Lung (tissue), 17 donors: ENCODE measurements at places on chromosomes 4 and X. TPM values are rescaled to one million over a fixed set of nuclear protein-coding genes. Genes with fewer than 3 reads are reported as not detected.

The SHISA3 gene
- total RNA-seq = 13.5 TPM

The POU4F2 gene
- not detected for total RNA-seq

The ALB gene
- total RNA-seq = 8.3 TPM

The NUDT11 gene
- total RNA-seq = 3.6 TPM

The PAGE2B gene
- not detected for total RNA-seq

The DIPK2B gene
- total RNA-seq = 15.9 TPM

The ETDA gene
- not detected for total RNA-seq

The PPP1R2C gene
- total RNA-seq = not detected

The NPFFR2 gene
- not detected for total RNA-seq

The MUC7 gene
- total RNA-seq = not detected

The NEUROG2 gene
- not detected for total RNA-seq

GRCh38 chrX:148555101-148555500, 54.7 kb downstream of the AFF2 start:
- DNase-seq = no peak

DNA sequence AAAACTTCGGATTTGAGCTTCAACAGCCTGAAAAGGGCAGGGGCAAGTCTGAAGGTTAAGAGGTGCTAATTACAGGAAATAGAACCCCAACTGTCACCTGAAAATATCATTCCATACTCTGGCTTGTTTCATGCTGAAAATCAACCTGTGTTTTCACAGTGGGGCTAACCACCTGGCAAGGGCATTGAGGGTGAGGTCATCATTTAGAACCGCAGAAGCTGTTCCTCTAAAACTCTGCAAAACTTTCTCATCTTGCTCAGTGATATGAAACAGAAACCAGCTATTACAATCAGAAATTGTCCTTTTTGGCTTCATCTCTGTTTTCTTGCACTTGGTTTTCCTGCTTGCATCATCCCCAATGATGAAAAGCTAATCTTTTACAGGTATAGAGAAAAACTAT, 247.6 kb downstream of the DCLK2 start:
- no peak for DNase-seq

DNA sequence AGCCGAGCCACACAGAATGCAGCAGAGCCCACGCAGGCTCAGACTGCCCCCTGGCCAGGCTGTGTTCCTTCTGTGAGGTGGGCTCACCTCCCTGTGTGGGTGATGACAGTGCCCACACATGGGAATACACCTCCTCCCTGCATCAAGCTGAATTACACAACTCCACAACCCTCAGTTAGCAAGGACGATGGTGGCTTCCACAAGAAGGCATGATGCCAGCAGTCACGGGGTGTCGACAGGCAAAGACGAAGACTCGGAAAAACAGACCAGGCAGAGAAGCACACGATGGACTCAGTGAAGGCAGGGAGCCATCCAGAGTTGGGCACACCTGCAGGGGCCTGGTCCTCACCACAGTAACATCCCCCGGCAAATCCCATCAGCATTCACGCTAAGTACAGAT, 12.1 kb downstream of the LETM1 start:
- no peak for DNase-seq

- DNase-seq = no peak
Observed at GRCh38 chr4:101174679-101175345, 172.5 kb downstream of the PPP3CA start.

DNA sequence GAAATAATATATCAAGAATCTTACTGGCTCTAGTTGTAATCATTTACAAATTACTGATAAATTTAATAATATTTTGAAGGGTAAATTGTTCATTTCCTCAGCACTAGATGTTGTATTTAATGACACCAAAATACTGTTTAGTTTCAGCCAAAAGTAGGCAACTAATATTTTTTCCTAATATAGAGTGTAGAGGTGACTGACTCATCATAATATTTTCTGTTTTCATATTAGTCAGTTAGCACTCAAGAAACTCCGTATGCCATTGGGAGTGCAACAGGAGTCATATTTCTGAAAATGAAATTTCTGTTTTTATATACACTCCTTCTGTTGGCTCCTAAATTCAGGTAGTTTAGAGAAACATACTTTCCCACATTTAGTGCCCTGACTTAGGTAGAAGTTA, 36.6 kb upstream of the PTPN13 start:
- no peak for DNase-seq

DNA sequence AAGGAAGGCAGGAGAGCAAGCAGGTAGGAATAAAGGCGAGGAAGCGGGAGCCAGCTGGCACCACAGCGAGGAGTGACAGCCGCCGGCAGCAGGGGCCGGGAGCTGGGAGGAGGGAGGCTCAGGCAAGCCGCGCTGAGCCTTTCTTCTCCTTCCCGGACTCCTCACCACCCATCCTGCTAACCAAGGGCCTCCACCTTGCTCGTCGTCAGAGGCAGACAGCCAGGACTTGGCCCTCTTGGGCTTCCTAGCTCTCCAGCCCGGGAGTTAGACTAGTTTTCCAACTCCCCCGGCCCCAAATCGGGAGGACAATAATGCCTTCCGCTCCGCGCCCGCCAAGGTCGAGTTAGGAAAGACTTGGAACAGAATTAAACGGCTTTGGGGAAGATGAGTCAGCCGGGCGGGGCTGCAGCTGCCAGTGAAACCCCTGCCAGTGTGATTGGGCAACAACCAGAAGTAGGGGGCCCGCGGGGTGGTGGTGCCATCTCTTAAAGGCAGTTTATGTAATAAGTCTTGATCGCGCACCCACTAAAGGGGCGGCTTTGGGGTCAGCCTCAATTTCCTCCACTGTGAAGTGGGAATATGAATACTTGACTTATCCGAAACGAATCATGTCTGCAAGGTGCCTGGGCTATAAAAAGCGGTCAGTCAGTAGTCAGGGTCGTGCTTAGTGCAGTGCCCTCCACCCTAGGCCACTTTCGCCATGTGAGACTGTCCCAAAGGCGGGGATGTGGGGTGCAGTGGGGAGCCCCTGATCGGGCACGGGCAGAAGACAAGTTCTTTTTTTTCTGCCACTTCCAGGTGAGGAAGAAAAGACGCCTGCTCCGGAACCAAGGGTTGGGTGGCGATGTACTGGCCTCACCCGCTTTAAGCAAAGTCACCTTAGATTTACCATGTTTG, 6.7 kb upstream of the HSD17B10 start:
- peak; percentile 37 for DNase-seq

DNA sequence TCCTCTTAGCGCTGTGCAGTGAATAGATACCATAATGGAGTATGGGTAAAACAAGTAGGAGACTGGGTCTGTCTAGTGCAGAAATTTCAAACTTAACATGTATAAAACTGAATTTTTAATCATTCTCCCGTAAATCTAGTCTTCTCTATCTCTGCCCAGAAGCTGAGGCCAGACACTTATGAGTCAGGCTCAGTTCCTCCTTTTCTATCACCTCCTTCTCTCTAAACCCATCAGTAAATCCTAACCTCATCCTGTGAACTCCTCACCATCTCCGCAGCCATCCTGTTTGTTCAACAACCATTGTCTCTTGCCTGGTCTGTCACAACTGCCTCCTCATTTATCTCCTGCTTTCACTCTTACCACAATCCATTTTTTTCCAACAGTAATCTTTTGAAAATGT, 19.8 kb upstream of the SGMS2 start:
- DNase-seq = no peak

- DNase-seq = no peak
Observed at GRCh38 chrX:39445336-39445735, 644.1 kb downstream of the MID1IP1 start.

DNA sequence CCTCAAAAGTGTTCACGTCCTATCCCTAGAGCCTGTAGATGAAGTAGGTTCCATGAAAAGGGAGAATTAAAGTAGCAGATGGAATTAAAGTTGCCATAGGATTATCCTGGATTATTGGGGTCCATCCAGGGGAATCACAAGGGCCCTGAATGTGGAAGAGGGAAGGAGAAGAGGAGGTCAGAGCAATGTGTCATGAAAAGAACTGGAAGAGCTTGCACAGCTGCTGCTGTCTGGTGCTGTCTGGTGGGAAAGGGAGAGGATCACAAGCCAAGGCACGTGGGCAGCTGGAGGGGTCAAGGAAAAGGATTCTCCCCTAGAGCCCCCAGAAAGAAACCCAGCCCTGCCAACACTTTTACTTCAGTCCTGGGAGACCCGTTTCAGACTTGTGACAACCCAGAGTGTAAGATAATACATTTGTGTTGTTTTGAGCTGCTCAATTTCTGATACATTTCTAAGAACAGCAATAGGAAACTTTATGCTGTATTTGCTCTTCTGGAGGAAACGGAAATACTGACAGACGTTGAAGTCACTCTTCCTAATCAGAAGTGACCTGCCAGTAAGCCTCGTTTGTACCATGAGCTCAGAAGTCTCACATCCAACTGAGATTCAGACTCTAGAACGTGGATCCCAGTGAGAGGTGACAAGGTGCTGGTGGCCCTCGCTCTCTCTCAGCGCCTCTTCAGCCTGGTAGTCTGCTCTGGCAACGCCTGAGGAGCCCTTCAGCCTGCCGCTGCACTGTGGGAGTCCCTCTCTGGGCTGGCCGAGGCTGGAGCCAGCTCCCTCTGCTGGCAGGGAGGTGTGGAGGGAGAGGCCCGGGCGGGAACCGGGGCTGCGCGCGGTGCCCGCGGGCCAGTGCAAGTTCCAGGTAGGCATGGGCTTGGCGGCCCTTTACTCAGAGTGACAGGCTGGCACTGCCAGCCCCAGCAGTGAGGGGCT, 34.7 kb upstream of the ENPP6 start:
- no peak for DNase-seq

DNA sequence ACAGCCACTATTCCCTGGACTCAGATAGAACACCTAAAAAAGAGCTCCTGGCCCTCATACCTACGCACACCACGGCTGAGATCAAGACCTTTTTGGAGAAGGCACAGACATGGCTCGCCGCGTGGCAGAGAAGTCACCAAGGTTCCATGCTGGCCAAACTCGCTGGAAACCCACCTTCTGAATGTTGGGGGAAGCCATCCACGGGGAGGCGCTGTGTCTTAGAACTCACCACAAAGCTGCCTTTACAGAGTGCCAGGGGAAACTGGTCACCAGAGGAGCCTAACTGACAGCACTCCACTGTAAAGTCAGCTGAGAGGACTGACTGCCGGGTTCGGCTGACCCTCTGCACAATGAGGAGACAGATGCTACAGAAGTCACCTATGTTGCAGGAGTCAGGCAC, 97.9 kb downstream of the NEUROG2 start:
- DNase-seq = no peak

DNA sequence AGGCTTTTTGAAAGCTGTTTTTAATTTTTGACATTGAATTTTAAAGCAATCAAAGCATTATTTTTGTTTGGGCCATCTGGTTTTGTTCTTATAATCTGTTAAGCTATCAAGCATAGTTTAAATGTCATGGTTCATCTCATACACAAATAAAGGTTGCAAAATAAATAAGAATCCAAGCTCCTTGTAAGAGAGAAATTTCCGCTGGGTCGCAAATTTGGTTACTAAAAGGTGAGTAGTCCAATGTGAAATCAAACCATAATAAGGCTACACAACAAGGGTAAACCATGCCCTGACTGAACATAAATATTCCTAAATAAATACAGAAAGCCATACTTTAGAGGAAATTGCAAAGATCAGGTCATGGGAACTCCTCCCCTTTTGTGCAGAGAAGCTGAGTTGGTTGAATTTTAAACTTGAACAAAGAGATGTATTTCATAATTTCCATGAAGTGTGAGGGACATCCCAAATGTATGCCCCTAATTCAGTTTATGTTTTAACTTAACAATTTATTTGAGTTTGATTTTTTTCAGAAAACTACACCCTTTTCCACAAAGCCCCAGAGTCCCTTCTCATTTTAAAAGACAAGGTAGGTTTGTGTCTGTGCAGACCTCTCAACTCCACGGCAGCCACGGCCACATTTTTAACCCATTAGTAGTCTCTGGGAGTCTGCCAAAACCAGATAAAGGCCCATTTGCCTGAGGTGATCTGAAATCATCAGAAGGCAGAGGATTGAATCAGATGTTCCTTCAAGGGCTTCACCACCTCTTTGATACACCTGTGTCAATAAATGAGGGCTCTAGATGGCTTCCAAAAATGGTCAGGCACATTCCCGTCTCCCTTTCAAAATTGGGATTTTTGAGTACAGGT, 85.2 kb downstream of the PLAC1 start:
- DNase-seq = no peak

GRCh38 chr4:138960175-138960710, 55.3 kb upstream of the NOCT start:
- DNase-seq = no peak

DNA sequence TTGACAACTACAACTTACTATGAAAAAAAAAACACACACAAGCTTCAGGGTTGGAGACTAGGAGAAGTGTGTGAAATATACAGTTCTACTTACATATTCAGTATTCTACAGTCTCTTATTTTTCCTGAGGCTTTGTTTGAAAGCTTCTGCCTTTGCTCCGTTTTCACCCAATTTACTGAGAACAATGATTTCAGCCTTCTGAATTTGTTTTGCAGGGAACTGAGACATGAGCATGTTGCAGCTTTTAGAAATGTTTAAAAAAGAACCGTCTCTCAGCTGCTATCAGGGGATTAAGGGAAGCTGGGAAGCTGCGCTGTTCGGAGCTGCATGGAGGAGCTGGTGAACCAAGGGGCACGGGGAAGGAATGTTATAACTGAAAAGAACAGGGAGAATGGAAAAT, 85.7 kb downstream of the QDPR start:
- DNase-seq = peak; percentile 56

GRCh38 chr4:5638976-5639375, 69.4 kb downstream of the EVC2 start:
- no peak for DNase-seq

GRCh38 chr4:153916273-153916755, 127.4 kb upstream of the SFRP2 start:
- DNase-seq = no peak

- DNase-seq = peak; percentile 46
Observed at GRCh38 chr4:3225936-3226335, 23.0 kb upstream of the MSANTD1 start.

DNA sequence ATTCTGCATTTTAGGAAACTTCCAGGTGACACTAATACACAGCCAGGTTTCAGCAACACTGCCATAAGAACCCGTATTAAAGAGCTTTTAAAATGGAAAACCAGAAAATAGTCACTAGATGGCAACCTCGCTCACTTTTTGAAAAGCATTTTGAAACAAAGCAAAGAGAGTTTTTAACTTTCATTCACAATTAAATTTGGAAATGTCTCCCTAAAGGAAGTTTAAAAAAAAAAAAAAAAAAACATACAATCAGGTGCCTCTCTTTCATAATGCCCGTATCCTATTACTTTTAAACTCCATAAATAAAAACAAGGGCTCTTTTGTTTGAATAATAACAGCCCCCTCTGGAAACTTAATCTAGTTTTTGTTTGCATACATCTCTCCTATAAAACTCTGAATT, 20.3 kb downstream of the MEPE start:
- no peak for DNase-seq

- no peak for DNase-seq
Observed at GRCh38 chr4:171794528-171794927, 18.7 kb upstream of the GALNTL6 start.

DNA sequence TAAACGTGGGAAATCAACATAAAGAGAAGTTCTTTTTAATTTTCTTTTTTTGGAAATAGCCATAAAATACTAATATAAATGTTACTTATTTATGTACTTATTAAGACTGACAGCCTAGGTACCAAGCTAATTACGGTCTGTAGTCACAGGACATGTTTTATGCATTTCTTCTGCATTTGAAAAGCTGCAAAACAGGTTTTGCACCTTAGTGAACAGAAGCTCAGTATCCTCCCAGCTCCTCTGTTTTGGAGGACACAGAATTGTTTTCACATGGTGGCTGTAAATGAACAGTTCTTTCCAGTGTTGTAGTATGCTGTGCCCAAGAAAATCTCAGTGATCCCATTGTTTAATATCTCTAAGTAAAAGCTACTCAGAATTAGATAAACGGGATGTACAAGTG, 1788.0 kb upstream of the TENM3 start:
- no peak for DNase-seq

- no peak for DNase-seq
Observed at GRCh38 chr4:176422001-176422400, 102.2 kb downstream of the SPCS3 start.
